T-helper 17 cell (primary cell): ENCODE measurements at places on chromosomes 2 and 18. TPM values are rescaled to one million over a fixed set of nuclear protein-coding genes. Genes with fewer than 3 reads are reported as not detected.

Gene SNRNP200
- 224 TPM for total RNA-seq

Gene OTOS
- total RNA-seq, result not detected

Gene REG3A
- total RNA-seq, result not detected

Gene UGT1A5
- total RNA-seq, result not detected

Gene ZSWIM2
- not detected for total RNA-seq

Gene SGO2
- total RNA-seq, result 1.5 TPM

Gene AGXT
- not detected for total RNA-seq

Gene CXCR4
- 1,429 TPM for total RNA-seq

Gene DYSF
- 0.34 TPM for total RNA-seq

Gene SIX3
- not detected for total RNA-seq

GRCh38 chr18:35582899-35583558 lies 1.5 kb downstream of the GALNT1 start:
- no peak for DNase-seq

GRCh38 chr2:240384711-240385450 lies 50.6 kb upstream of the GPC1 start:
- DNase-seq, result no peak

DNA sequence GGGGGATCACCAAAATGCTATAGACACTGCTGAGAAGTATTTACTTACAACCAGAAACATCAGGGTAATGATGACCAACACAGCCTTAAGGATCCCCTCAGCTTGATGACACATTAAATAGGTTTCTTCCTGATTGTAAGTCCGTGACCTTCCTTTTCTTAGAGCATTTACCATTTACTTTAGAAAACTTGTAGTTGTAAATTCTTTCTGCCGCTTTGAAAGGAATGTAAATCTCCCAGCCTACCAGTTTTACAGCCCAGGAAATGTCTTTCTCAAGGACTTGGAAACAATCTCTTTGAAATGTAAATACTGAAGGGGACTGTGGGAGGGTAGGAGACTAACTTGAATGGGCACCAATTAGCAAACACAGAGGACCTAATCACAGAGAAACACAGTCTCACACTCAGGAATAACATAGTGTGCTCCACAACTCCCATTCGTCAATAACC lies 278.6 kb downstream of the DSC3 start:
- DNase-seq, result no peak

GRCh38 chr18:22233266-22233665 lies 63.9 kb downstream of the GATA6 start:
- DNase-seq, result no peak

DNA sequence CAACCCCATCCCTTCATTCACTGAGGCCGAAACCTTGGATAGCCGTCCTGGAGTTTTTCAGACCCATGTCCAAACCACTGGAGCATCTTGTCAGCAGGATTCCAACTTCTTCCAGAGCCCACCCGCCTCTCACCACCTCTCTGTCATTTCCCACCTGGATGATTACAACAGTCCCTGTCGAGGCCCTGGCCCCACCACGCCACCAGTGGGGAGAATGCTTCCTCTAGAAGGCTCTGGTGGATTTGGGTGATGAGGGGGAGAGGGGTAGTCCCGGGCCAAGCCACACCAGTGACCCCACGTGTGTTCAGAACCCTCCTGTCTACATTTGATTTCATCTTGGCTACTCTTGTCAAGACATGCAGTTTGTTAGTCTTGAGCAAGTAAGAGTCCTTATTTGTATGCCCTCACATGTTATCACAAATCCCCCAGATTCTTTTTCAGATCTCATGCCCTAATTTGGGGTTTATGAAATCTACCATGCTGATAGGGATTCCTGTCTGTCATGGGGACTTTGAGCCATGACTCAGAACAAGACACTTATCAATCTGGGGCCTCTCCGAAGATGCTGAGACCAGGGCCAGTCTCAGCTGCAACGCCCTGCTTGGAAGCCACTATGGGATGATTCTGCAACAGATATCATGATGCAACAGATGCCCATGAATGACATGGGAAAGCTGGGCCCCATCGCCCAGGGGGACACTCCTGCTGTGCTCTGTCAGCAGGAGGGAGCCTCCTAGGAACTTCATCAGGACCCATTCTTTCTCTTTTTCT lies 186.1 kb downstream of the ZFP36L2 start:
- DNase-seq, result no peak

- DNase-seq, result no peak
These were observed 66.6 kb upstream of the ODC1 start for GRCh38 chr2:10514743-10515142.

- no peak for DNase-seq
These were observed 77.4 kb upstream of the TAF1B start for GRCh38 chr2:9765611-9766531.

GRCh38 chr2:66865161-66865560 lies 430.2 kb downstream of the MEIS1 start:
- no peak for DNase-seq

- DNase-seq, result no peak
These were observed 5.6 kb downstream of the SLC66A3 start for GRCh38 chr2:11160731-11161455.

DNA sequence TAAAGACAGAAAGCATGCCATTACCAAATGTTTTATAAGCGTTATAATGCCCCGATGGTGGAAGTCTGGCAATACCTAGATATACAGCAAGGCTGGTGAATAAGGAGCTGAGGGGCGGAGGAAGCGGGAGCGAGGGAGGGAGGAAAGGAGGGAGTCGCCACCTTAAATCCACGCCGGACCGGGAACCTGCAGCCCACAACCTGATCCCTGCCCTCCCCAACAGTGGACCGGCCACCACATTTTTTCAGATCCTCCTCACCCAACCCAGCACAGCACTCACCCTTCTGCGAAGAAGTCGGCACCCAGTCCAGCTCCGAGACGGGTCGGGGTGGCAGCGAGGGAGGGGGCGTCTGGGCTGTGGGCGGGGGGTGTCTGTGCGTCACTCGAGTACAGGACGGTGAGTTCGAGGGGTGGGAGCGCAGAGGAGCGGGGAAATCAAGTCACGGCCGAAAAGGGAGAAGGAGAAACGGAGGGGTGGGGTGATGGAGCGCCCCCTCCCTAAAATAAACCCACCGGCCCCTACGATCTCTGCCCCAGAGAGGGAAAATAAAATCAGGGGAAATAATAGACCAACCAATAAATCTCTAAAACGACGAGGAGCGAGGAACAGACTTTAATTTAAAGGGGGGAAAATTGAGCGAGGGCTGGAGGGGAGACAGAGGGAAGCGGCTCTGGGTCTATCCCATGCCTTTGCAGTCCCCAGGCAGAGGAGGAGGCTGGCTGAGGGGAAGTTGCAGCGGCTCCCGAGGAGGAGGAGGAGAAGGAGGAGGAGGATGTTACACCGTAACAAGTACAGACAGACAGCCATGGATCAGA lies 96.5 kb upstream of the SERTAD2 start:
- DNase-seq, result peak; percentile 13

DNA sequence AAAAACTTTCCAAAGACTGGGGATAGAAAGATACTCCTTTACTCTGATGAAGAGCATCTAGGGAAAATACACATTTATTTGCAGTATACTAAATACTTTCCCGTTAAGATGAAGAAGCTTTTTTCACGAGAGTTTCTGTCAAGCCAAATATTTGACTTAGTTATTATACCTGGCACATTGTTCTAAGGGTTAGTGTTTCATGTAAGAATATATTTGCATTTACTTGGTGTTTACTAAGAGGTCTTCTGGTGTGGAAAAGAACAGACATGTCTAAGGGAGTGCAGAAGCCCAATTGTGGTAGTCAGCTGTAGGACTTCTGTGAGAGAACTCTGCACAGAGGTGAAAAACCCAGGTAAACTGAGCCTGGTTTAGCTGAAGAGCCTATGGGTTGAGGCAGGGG lies 457.6 kb upstream of the SOX11 start:
- no peak for DNase-seq

- no peak for DNase-seq
These were observed 126.4 kb upstream of the EPAS1 start for GRCh38 chr2:46170611-46171350.

- DNase-seq, result no peak
These were observed 253.4 kb downstream of the HDAC4 start for GRCh38 chr2:239147376-239147775.

DNA sequence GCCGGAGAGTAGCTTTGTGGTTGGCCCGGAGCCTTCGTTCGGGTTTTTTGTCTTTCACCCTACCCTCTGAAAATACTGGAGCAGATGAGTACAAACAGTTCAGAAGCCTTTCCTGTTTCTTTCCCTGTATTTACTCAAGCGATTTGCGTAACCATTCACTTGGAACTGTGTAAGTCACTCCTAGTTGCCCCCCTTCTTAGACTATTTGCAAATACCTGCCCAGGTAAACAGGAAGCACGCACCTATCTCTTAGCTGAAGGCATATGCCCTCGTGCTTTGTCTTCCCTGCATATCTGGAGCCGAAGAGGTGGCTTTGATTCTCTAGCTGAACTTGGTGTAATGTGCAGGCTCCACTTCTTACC lies 1.4 kb downstream of the KCNS3 start:
- no peak for DNase-seq

DNA sequence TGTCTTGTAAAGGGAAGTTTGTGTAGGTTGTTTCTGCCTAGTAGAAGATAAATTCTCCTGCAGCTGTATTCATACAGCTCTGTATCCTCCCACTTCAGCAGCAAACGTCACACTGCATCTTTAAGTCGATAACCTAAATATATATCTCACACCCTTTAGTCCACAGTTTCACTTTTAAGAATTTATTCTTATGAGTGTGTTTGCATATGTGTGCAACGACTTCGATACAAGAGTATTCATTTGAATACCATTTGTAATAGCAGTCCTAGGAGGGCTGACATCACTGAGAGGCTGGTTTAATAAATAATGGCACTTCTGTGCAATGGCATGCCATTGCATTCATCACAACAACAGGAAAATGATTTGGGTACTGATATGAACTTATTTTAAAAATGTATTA lies 63.8 kb upstream of the MSH6 start:
- no peak for DNase-seq

- DNase-seq, result no peak
These were observed 119.9 kb downstream of the ETAA1 start for GRCh38 chr2:67516899-67517530.

DNA sequence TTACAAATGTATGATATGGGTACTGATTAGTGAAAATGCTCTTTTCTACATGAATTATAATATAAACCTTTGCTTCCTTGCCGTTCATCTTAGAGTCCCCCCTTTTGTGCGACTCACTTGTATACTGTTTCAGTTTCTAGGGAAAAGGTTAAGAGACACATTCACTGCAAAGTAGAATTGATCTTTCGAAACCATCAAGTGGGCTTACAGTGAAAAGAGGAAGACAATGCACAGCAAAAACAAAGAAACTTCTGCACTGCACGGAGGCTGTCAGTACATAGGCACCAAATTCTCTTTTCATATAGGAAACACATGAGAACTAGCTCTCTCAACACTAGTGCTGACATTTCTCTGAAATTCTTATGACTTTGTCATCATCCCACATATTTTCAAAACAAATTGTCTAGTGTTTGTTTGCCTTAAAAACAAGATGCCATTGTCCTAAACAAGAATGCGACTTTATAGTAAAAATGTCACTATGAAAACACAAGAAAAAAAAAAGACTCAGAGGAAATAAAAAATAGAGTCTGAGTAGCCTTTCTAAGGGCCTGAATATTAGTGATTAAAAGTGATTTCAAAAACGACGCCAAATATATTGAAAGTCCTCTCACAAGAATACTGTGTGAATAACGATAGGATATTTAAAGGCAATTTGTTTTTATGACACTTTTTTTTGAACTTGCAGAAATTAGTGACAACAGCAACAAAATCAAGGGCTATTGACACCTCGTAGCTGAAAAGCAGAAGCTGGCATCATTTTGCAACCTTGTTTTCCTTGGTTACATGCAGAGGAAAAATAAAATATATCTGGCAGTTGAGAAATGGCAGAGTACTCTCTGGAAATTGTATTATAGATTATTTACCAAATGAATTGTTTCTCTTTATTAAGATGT lies 827.0 kb downstream of the BCL11A start:
- no peak for DNase-seq

DNA sequence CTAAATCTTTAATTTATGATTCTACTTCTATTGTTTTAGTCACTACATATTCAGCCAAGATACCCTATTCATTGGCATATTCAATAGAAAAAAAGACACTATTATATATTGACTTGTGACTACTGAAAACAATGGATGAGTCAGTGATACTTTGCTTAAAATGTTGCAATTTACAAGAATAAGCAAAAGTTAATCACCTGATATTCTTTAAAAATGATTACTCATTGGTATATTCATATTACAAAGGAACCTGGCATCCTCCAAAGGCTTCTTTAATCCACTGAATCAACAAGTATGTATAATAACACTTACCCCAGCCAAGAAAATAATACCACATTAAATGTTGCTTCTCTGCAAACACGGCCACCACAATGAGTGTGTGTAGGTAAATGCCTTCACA lies 87.8 kb downstream of the CALCRL start:
- no peak for DNase-seq

DNA sequence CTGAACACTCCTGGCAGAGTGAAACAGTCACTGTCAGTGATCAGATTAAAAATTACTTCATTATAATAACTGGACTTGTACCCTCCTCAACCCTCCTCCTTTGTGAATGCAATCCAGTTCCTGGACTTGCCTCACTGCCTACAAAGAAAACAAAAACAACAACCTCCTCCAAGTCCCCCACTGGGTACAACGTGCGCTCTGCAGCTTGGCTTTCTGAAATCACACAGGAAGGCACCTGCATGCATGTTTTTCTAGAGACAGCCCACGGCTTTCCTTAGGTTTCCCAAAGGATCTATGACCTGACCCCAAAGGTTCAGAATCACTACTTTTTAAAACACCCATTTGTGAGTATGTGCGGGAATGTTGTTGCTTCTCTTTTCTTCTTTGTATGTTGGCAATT lies 61.4 kb upstream of the TUBA3E start:
- no peak for DNase-seq

DNA sequence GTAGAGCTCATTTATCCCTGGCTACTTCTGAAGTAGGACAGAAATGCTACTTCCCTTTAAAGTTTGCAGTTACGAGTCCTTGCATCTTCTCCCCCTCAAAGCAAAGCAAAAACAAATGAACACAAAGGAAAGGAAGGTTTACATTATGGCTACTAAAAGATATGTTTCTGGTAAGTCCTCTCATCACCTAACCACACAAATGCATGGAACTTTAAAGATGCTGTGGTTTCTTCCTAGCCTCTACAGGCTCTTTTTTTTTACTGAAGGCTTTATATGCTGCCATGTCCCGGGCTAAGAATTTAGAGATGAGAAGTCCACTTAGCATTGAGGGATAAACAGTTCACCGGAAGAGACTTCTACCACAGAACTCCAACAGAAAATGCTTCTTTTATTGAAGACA lies 291.2 kb downstream of the SS18 start:
- DNase-seq, result no peak

DNA sequence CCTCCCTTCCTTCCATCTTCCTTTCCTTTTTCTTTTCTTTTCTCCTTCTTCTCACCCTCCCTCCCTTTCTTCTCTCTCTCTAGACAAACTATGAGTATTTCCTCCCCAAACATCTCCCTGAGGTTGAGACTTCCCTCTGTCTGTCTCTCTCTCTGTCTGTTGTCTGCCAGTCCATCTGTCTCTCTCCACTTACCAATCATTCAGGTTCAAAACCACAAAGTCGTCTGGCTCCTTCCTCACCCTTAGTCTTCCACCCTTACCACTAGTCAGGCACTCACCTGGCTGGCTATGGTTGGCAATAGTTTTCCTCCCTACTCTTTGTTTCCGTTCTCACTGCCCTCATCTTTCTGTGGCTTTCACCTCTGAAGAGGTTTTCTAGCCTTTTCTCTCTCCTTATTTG lies 12.9 kb downstream of the CCL20 start:
- DNase-seq, result no peak
